ENCODE measurements at places on chromosomes 1 and 21.

DNA sequence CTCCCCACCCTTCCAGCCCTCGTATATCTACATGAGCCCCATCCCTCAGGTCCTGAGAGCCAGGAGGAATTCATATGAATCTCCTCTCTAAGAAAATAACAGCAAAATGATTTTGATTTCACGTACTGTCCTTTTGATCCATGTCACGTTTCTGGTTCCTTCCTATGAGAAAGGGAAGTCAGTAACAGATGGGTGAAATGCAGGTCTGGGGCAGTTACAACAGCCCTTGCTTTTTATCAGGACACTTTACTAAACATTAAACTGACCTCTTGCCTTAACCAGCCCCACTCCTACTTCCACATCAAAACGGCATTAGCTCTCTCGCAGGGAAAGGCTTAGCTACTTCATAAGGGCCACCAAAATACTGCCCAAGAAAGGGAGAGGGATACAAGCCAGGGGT is 59.0 kb downstream of the SPATA46 start:
- no peak for DNase-seq

- DNase-seq = no peak
These were observed 127.5 kb upstream of the SOD1 start for GRCh38 chr21:31531967-31532366.

- DNase-seq = no peak
These were observed 50.8 kb upstream of the WNT2B start for GRCh38 chr1:112457955-112458354.

- DNase-seq = no peak
These were observed 61.9 kb downstream of the WNT9A start for GRCh38 chr1:227885648-227886502.

GRCh38 chr1:234944439-234945344 is 183.9 kb downstream of the TOMM20 start:
- DNase-seq = no peak

GRCh38 chr1:64686828-64687724 is 57.8 kb upstream of the RAVER2 start:
- DNase-seq = no peak

DNA sequence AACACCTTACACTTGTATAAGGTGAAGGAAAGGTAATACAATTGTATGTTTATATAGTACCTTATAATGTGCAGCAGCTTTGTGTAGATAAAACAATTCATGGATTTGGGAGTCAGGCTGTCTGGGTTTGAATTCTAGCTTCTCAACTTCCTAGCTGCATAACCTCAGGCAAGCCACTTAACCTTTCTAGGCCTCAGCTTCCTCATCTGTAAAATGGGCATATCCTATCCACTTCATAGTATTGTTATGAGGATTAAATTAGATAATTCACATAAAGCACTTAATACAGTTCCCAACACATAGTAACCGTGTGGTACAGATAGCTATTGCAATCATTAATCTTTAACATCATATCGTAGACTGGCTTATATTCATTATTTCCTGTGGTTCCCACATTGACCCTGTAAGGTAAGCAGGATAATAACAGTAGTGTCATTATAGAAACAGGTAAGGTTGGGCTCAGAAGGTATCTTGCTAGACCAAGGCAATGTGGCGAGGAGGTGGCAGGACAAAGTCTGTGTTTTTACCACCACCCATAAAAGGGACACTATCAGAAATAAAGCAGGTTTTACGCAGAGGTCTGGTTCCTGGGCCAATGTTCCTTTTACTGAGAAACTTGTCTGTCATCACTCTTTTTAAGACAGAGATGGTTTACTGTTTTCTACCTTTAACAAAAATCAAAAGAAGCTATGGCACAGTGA is 334.1 kb downstream of the RRAGC start:
- no peak for DNase-seq
